LHCN-M2 (cell line): ENCODE measurements at places on chromosomes 2 and 18.

DNA sequence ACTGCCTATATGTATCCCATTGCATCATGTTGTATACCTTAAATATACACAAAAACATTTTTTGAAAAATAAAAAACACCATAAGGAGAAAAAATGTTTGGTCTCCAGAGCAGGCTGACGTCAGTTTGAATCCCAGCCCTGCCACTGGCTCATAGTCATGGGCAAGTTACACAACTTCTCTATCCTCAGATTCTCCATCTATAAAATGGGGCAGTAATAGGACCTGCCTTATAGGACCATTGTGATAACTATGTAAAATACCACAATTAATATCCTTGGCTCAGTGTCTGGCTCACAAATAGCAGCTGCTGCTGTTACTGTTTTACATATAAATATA, 135.6 kb downstream of the SMAD7 start:
- no peak for DNase-seq

GRCh38 chr2:130790804-130791616, 35.7 kb downstream of the AMER3 start:
- DNase-seq, result no peak

DNA sequence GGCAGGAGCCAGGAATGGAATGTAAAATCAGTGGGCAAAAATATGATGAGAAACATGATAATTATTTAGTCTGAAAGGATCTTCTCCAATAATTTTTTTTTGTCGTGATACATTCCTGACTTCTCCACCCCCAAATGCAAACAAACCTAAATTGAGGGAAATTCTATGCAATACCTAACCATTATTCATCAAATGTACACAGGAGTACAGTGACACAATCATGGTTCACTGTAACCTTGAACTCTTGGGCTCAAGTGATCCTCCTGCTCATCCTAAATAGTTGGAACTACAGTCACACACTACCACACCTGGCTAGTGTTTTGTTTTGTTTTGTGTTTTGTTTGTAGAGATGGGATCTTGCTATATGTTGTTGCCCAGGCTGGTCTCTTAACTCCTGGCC, 46.5 kb downstream of the RAB10 start:
- no peak for DNase-seq

DNA sequence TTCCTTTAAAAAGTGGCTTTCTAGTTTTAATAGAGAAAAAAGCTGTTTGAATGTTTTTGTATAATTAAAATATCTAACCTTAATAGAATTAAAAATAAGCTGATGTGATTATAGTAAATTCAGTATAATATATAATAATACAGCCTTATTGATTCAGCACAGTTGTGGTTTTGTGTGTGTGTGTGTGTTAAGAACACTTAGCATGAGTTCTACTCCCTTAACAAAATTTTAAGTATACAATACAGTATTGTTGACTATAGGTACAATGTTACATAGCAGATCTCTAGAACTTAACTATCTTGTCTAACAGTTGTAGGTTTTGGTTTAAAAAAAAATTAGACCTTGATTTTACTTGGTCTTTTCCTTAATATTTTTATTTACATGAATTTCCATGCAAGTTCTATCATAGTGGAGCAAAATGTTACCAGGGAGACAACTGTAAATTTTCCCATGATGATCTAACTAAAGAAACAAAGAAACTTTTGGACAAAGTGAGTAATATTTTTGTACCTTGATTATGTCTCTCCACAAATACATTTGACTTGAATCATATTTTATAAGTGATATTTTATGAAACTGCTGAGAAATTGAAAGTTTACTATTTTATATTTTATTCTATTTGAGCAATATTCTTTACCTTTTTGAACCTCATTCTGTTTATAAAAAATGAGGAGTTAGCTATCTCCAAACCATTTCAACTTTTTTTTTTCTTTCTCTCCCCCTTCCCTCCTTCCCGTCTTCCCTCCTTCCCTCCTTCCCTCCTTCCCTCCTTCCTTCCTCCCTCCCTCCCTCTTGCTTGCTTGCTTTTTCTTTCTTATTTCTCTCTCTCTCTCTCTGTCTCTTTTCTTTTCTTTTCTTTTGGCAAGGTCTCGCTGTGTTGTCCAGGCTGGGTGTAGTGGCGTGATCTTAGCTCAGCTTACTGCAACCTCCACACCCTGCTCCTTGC, 46.3 kb downstream of the ZC3H6 start:
- peak; percentile 57 for DNase-seq

- DNase-seq, result peak; percentile 91
These were observed 185.0 kb upstream of the RASGRP3 start for GRCh38 chr2:33291278-33292013.

GRCh38 chr2:25273985-25274535, 67.7 kb downstream of the DNMT3A start:
- no peak for DNase-seq

DNA sequence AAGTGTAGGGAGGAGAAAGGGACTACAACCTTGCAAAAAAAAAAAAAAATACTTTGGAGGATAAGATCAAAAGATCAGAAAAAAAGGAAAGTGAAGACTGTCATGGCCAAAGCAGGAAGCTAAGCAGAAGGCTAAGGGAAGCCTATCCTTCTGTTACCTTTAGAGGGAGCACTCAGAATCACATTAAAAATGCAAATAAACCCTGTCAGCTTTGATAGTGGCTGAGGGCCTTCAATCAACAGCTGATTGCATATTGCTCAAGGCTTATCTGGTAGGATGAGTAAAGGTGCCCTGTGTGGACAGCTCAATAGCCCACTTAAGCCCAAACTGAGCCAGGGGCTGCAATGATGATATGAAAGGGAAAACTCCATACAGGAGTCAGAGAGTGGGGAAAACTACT, 1021.2 kb downstream of the LRP1B start:
- DNase-seq, result peak; percentile 37

DNA sequence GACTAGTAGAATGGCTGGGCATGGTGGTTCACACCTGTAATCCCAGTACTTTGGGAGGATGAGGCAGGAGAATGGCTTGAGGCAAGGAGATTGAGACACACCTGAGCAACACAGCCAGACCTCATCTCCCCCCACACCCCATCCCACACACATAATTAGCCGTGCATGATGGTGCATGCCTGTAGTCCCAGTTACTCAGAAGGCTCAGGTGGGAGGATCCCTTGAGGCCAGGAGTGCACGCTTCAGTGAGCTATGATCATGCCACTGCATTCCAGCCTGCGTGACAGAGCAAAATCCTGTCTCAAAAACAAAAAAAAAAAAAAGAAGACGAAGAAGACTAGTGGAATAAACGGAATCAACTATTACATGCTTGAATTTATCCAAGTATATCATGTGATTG, 150.0 kb downstream of the STK39 start:
- DNase-seq, result no peak

GRCh38 chr18:11029021-11029420, 120.3 kb downstream of the PIEZO2 start:
- no peak for DNase-seq

DNA sequence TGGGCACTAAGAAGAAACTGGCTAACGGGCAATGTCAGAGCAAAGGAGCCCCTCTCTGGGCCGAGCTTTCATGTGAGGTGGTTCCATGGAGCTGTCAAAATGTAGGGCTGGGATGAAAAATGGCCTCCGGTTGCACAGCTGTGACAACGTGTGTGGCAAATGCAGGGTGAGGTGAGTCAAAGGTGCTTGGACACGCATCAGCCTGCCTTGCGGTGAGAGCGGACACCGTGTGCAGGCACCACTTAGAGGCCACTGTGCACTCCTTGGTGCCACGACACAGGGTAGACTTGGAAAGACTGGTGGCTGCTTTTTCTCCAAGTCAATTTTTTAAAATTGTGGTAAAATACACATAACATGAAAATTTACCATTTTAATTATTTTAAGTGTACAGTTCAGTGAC, 195.4 kb downstream of the ZBTB7C start:
- no peak for DNase-seq

DNA sequence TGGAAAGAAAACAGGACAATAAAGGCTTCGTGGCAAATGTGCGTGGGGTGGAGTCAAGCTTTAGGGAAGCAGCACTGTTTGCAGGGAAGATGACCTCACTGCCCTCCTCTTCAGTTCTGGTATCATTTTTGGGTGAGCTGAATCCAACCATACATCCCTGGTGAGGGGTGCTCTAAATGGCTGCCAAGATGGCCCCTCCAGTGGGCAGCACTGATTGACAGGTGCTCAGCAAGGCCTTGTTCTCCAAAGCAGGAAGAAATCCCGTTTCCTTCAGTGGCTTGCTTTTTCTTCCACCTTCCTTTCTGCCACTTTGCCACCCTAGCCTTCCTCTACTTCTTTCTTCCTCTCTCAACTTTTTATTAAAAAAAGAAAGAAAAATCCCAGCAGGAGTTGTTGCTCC, 132.8 kb upstream of the SP5 start:
- no peak for DNase-seq

DNA sequence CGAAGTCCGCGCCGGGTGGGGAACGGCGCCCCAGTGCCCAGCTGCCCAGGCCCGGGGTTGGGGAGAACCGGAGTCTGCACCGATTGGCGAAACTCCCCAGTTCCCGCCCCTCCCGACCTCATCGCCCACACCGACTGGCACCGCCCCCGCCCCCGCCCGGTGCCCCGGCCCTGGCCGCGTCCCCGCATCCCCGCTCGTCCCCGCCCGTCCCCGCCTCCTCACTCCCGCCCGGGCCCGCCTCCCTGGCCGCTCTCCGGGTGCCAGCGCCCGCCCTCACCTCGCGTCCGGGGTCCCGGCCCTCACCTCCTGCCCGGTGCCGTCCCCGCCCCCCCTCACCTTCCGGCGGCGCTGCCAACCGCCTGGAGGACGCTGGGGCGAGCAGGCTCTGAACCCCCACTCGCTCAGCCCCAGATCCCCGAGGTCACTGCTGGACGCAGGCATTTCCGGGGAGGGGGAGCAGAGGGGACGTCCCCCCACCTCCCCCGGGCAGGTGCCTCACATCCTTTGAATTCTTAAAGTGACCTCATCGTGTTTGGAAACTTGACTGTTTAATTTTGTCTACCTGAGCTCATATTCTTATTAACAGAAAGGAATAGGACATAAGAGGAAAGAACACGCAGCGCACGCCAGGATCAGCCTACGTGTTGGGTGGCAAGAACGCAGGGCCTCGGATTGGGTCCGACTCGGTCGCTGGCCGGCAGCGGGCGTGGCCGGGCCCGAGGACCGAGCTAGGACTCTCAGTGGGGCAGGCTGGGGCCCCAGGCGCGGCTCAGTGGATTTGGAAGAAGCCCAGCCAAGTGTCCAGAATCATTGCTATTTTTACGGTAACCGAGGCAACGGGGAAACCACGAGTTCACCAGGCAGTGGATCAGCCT, at the start of gene FAM110C:
TSS of gene FAM110C (minus strand) at position 35 of the 875 bp plus-strand sequence. CDS start 120 bp downstream, outside the sequence.
- DNase-seq, result no peak

GRCh38 chr2:239339726-239340601, 60.9 kb downstream of the HDAC4 start:
- DNase-seq, result no peak

DNA sequence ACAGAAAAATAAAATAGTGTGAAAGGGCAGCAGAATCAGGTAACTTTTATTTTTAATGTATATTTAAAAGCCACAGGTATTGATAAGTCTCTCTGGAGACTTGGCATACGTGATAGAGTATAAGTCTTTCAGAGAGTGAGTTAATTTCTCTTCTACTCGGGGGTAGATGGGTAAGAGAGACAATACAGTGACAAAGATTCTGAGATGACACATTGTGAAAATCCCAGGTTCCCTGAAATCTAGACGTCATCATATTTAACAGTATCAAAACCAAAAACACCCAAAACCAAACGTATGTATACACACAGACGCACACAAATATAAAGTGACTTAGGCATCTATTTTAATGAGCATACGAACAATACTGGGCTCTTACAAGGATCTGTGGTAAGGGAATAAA, 33.3 kb downstream of the NIF3L1 start:
- DNase-seq, result no peak

DNA sequence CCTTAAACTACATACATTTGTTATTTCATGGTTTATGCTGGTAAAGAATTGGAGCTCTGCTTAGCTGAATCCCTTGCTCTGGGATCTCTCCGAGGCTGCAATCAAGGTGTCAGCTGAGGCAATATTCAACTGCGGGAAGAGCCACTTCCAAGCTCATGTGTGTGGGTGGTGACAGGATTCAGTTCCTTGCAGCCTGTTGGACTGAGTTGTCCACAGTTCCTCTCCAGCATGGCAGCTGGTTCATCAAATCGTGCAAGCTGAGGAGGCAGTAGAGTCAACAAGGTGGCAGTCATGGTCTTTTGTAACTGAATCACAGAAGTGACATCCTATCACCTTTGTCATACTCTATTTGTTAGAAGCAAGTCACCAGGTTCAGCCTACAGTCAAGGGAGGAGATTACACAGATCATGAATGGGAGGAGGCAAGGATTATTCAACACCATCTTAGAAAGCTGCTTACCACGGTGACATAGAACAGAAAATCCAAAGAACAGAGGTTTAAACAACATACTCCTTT, 56.9 kb downstream of the CTIF start:
- DNase-seq, result no peak
